H1 (cell line): ENCODE measurements at places on chromosomes 4 and X. TPM values are rescaled to one million over a fixed set of nuclear protein-coding genes. Genes with fewer than 3 reads are reported as not detected.

Gene PLK4
- 35.2 and 38.7 TPM in 2 replicates for total RNA-seq

Gene DCAF12L2
- 0.99 and 1.1 TPM in 2 replicates for total RNA-seq

- H3K27me3 ChIP-seq, result no peaks in the 10 kb centered on the region
- H3K4me3 ChIP-seq, result no peak overlapping the region
- no peak overlapping the region for H3K27ac ChIP-seq
- no peak for DNase-seq
- no peaks in the 10 kb centered on the region for H3K4me1 ChIP-seq
- H3K36me3 ChIP-seq, result no peaks in the 10 kb centered on the region
Measured at GRCh38 chr4:136156947-136157346, 1375.3 kb downstream of the PCDH18 start.

GRCh38 chr4:38015886-38016515 is 55.8 kb downstream of the PTTG2 start:
- H3K4me1 ChIP-seq, result no peaks in the 10 kb centered on the region
- H3K4me3 ChIP-seq, result no peak overlapping the region
- H3K36me3 ChIP-seq, result no peaks in the 10 kb centered on the region; the same call in 1 of the 2 replicates
- H3K27ac ChIP-seq, result no peak overlapping the region
- H3K27me3 ChIP-seq, result no peaks in the 10 kb centered on the region

- no peak overlapping the region for H3K4me3 ChIP-seq
- H3K4me1 ChIP-seq, result no peaks in the 10 kb centered on the region
- peaks cover 10% of the 10 kb centered on the region; the same call in 1 of the 2 replicates for H3K36me3 ChIP-seq
- H3K27me3 ChIP-seq, result no peaks in the 10 kb centered on the region
Measured at GRCh38 chrX:10121787-10122186, 35.0 kb upstream of the CLCN4 start.
